ENCODE measurements at places on chromosomes 16 and 17. TPM values are rescaled to one million over a fixed set of nuclear protein-coding genes. Genes with fewer than 3 reads are reported as not detected.

Gene COX6A2
- not detected for total RNA-seq

Gene SEPTIN1
- not detected for total RNA-seq

Gene KRTAP17-1
- total RNA-seq, result not detected

Gene RNF43
- 4.6 TPM for total RNA-seq

Gene MED13
- 27.1 TPM for total RNA-seq

Gene DNAAF8
- total RNA-seq, result under 0.01 TPM

Gene GAS2L2
- 0.24 TPM for total RNA-seq

Gene CCL13
- total RNA-seq, result not detected

Gene ABHD15
- total RNA-seq, result 6.6 TPM

Gene SPEM3
- total RNA-seq, result not detected

Gene LRRC37A2
- total RNA-seq, result 1.9 TPM

Gene KRTAP2-2
- not detected for total RNA-seq

Gene ESRP2
- 45.6 TPM for total RNA-seq

Gene TNP2
- not detected for total RNA-seq

Gene ABCC12
- not detected for total RNA-seq

Gene ELMO3
- 49.2 TPM for total RNA-seq

Gene C17orf78
- not detected for total RNA-seq

Gene PDP2
- total RNA-seq, result 9.6 TPM

Gene MAPT
- under 0.01 TPM for total RNA-seq

Gene CD300A
- not detected for total RNA-seq

Gene JPH3
- total RNA-seq, result not detected

Gene KRT31
- total RNA-seq, result not detected

Gene CUEDC1
- 5.8 TPM for total RNA-seq

Gene RAMP2
- total RNA-seq, result not detected

Gene G6PC1
- not detected for total RNA-seq

Gene MAP2K6
- 0.24 TPM for total RNA-seq

Gene PRAC1
- total RNA-seq, result not detected

Gene DNAI2
- total RNA-seq, result not detected

Gene KRTAP4-11
- not detected for total RNA-seq

Gene TSPOAP1
- 1.3 TPM for total RNA-seq
